ENCODE measurements at places on chromosomes 1 and 21.

DNA sequence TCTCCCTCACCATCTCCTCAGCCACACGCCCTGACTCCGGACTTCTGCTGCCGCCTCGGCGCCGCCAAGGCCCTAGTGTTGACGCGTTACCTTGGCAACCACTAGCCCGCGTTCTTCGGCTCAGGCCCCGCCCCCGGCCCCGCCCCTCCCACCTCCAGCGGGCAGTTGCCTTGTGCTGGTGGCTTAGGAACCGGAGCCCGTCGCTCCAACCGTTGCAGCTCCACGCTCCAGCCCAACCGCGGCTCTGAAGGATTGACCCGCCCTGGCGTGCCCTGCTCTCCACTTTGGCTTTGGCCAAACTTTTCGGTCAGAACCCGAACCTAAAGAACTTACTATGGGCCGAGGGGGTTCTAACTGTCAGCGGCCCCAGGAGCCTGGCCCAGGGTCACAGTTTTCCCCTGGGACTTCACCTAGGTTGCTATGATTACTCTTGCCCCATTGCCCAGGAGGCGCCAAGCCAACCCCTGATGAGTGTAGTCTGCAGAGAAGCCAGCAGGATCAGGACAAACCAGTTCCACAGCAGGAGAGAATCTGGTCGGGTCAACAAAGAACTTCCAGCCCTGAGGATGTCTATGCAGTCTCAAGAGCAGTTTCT is at the start of gene CFAP45:
Gene CFAP45, minus strand, starts transcription at position 80 of the 595 bp plus-strand sequence. Its CDS starts 67 bp downstream, at position 13.
- DNase-seq = peak; percentile 58

DNA sequence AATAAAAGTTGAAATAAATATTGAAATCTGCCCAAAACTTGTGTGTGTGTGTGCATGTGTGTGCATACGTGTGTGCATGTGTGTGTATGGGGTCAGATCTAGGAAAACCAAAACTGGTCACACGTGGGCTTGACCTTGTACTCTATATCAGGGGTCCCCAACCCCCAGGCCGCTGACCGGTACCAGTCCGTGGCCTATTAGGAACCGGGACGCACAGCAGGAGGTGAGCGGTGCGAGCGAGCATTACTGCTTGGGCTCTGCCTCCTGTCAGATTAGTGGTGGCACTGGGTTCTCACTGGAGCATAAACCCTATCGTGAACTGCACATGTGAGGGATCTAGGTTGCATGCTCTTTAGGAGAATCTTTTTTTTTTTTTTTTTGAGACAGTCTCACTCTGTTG is 8.7 kb downstream of the DOP1B start:
- no peak for DNase-seq

GRCh38 chr1:33791251-33791650 is 72.6 kb upstream of the HMGB4 start:
- no peak for DNase-seq

GRCh38 chr1:232038706-232039677 is 412.4 kb downstream of the DISC1 start:
- DNase-seq = no peak

GRCh38 chr1:234212764-234213657 is 160.2 kb upstream of the COA6 start:
- DNase-seq = peak; percentile 26

- DNase-seq = no peak
Measured at GRCh38 chr1:205068457-205069040, 15.7 kb downstream of the TMEM81 start.

- peak; percentile 45 for DNase-seq
Measured at GRCh38 chr1:245807954-245808719, 653.4 kb downstream of the KIF26B start.

- DNase-seq = no peak
Measured at GRCh38 chr1:214377886-214378285, 96.9 kb downstream of the SMYD2 start.

- DNase-seq = no peak
Measured at GRCh38 chr1:203524152-203524551, 30.2 kb downstream of the OPTC start.

- DNase-seq = no peak
Measured at GRCh38 chr21:16407403-16408240, 677.8 kb downstream of the USP25 start.

GRCh38 chr21:44874497-44875315 is 1.2 kb upstream of the PTTG1IP start:
- peak; percentile 71 for DNase-seq

- no peak for DNase-seq
Measured at GRCh38 chr1:42889264-42889663, 42.9 kb downstream of the ZNF691 start.

GRCh38 chr1:185360714-185361113 is 43.7 kb upstream of the IVNS1ABP start:
- no peak for DNase-seq

DNA sequence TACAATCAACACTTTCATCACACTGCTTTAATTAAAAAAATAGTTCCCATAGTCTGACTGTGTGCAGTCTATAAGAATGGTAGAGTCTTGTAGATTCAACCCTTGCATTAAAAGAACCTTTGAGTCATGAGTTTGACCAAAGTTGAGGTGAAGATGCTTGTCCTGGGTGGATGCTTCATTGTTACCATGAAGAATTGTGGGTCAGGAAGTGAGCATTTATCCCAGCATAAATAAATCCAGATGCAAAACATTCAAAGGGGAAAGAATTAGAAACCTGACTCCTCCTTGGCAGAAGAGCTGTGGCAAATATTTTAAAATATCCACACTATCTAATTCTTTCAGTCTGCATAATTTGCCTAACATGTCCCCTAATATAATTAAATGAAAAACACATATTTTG is 72.9 kb upstream of the SPAG17 start:
- DNase-seq = no peak
